SK-MEL-5 (cell line): ENCODE measurements at places on chromosomes 16 and 17. TPM values are rescaled to one million over a fixed set of nuclear protein-coding genes. Genes with fewer than 3 reads are reported as not detected.

The TRPV3 gene
- 0.53 TPM in 1 of 2 replicates, not detected in the other for total RNA-seq

- no peak for DNase-seq
Measured at GRCh38 chr17:79340333-79341221, 266.0 kb downstream of the ENGASE start.

GRCh38 chr17:62679866-62680377 lies 52.5 kb downstream of the MRC2 start:
- DNase-seq: no peak

- DNase-seq: peak; percentile 43
Measured at GRCh38 chr17:28889996-28890395, 7.5 kb downstream of the FLOT2 start.
